ENCODE measurements at places on chromosomes 16 and 17.

DNA sequence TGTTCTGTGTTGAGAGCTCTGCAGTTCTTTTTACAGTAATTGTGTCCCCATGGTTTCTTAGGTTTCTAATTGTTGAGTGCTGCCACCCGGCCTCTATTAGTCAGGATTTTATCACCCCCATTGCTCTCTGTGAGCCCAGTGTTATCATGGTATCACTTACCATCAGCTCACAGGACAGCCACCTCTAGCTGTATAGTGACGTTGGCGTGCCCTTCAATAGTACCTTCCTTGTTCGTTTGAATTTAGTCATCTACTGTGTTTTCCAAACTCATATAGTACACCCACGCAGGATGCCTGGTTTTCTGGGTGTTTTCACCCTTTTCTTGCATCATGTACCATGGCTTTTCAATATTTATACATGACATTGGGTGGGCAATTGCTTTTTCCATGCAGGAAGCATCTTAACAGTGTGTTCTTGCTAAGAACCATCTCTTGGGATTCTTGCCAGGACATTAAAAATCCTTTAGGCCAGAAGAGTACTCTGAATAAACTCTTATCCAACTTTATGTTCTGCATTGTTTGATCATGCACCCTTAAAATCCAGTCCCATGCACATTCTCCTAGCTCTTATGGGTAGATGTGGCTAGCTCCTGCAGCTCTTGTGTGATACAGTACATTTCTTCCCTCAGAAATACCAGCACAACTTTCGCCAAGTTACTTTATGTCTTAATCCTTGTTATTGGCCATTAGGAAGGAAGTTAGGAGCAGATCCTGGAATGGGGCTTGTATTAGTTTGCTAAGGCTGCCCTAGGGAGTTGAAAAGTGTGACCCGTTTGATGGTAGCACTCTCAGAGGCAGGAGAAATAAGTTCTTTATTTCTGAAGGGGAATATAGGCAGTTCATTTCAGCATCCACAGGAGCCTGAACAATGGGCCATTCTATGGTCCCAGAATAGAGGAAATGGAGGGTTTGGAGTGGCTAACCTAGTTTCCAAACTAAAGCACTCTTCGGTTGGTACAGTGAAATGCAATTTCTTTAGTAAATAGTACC is 11.3 kb upstream of the ABCA10 start:
- DNase-seq = no peak

DNA sequence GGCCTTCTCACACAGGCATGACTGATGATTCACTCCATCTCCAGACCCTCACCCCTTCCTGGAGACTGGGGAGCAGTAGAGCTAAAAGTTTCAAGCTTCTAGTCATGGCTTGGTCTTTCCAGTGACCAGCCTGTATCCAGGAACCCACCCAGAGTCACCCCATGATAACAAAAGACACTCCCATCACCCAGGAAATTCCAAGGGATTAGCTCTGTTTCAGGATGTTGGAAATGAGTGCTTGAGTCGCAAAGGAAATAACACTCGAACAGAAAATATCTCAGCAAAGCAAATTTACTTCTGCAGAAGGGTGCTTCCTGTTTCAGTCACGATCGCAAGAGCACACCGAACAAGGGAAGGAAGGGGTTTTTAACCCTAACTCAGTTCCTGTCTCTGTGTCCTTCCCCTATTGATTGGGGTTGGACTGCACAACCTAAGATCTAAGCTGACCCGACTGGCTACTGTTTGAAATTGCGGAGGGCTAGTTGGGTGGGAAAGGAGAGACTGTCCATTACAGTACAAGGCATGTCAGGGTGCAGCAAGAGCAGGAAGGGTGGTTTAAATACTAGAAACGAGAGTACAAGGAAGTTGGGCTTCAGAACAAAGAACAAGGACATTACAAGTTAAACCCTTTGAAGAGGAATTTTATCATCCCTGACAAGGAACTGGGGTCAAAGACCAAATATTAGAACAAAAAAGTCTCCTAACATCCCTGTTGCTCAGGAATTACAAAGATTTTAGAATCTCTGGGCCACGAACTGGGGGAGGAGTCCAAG is 224.4 kb upstream of the CACNG5 start:
- no peak for DNase-seq

GRCh38 chr17:51853857-51854256 is 304.7 kb downstream of the CA10 start:
- DNase-seq = no peak

- DNase-seq = no peak
These were observed 33.4 kb downstream of the PSME3IP1 start for GRCh38 chr16:57152096-57153093.

GRCh38 chr17:19331134-19331533 is 31.4 kb downstream of the B9D1 start:
- no peak for DNase-seq
